ENCODE measurements at places on chromosomes 5 and 9. TPM values are rescaled to one million over a fixed set of nuclear protein-coding genes. Genes with fewer than 3 reads are reported as not detected.

ARAP3 gene
- 14.8 TPM for polyA plus RNA-seq

LECT2 gene
- 0.35 TPM for polyA plus RNA-seq

TMEM252 gene
- 1.1 TPM for polyA plus RNA-seq

CARD6 gene
- 1.5 TPM for polyA plus RNA-seq

N4BP3 gene
- polyA plus RNA-seq: 24.1 TPM

ENTPD2 gene
- polyA plus RNA-seq: 11.2 TPM

INSL4 gene
- polyA plus RNA-seq: not detected

IRX4 gene
- polyA plus RNA-seq: 3.4 TPM

IFNA2 gene
- not detected for polyA plus RNA-seq

LPAR1 gene
- polyA plus RNA-seq: 43.8 TPM

GRCh38 chr5:151775025-151775606 lies 3.4 kb downstream of the G3BP1 start:
- DNase-seq: no peak

DNA sequence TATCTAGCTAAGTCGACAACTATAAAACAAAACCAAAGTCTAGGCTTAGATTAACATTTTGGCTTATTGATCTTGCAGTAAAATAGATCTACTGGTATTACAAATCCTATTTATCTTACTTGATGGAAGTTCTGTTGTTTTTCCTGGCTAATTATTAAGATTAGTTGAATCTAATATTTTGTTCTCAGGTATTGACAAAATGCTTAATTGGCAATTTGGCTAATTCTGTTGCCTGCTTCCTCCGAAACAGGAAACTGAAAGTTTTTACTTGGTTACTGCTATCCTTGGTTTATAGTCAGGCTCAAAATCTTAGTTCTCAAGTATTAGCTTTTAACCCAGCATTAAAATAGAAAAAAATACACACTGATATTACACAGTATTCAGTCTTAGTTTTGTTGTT lies 820.5 kb downstream of the NR2F1-AS1 start:
- no peak for DNase-seq

GRCh38 chr9:86809759-86810367 lies 137.4 kb downstream of the GAS1 start:
- peak; percentile 88 for DNase-seq

DNA sequence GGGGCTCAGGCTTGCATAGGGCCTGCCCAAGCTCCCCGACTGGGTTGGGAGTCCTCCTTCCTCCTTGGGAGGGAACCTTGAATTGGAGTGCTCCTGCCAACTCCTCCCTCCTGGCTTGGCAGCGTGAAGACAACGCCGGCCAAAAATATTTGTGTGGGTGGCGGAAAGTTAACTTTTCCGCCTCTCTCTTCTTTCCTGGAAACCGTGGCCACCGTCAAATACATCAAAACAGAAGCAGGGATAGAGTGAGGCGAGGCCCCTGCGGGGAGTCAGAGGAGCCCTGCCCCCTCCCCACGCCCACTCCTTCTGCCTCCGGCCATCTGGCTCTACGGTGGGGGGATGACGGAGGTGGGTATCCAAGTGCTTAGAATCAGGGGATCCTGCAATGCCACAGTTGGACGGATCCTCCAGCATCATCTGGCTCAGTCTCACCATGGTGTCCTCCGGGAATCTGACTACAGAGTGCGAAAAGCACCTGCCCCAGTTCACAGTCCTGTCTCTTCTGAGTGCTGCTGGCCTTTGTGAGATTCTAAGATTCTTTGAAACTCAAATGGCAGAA lies 25.2 kb upstream of the SYNPO start:
- DNase-seq: peak; percentile 92

GRCh38 chr5:31855134-31856040 lies 216.5 kb downstream of the PDZD2 start:
- peak; percentile 48 for DNase-seq

DNA sequence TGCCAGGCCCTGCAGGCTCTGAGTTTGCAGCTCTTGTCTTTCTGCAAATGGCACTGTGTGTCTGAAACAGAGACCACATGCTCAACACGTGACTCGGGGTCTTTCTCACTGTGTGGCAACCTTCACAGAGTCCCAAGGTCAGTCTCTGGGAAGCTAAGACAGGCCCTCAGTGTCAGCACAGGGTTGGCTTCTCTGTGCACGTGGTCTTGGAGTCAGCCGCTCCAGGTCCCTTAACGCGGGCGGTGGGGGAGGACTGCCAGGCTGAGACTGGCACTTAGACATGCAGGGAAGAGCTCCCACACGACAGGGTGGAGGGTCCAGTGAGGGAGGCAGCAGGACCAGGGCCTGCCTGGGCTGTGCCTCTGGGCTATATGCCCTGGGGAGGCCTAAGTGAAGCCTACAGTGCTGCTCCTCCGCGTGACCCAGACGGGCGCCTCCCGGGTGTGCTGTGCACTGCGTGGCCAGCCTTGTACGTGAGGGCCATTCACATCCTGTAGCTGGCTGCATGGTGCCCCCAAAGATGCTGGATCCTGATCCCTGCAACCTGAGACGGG lies 76.8 kb downstream of the ADAMTS2 start:
- no peak for DNase-seq

DNA sequence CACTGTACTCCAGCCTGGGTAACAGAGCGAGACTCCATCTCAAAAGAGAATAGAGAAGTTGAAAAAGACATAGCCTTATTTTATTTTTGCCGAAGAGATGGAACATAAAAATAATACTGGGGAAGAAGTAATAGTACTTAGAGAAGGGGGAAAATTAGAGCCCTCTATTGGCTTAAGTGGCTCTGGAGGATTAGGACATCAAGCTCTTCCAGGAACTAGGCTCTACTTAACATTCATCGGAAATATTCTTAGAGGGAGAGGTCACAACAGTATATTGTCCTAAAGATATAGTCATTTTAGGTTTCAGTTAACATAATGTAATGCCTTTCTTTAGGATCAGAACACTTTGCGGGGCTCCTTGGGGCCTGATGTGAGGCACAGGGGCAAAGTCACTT lies 86.0 kb upstream of the PLPP1 start:
- DNase-seq: no peak

- no peak for DNase-seq
Observed at GRCh38 chr5:84251503-84251902, 133.2 kb downstream of the EDIL3 start.

DNA sequence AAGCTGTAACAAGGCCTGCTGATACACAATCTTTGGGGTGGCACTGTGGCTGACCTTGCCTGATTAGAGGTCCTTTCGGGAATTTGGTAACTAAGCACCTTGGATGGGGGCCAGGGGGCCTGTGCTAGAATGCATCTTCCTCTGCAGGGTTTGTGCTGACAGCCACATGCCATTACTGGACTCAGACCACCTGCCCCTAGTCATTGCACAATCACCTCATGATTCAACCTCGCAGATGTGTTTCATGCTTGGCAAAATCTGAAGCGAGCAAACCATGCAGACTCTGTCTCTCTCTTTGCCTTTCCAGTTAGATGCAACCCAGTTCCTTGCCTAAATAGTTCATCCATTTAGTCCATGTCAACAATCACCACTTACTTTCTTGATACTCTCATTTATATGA lies 96.5 kb upstream of the ERCC6L2 start:
- peak; percentile 43 for DNase-seq

DNA sequence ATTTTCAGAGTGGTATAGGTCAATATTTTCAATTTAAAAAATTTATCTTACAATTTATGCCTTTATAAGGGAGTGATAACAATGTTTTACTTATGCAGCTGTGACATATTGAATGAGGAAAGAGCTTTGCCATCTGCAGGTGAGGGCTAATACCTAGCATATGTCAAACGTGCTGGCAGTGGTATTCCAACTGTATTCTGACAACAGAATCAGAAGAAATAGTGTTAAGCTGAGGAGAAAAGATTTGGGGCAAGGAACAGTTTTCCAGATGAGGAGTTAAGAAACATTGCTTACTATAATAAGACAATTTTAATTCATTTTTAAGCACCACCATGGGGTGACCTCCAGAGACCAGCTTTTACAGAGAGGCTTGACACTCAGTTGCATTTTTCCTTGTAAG lies 267.8 kb upstream of the ZNF608 start:
- no peak for DNase-seq

DNA sequence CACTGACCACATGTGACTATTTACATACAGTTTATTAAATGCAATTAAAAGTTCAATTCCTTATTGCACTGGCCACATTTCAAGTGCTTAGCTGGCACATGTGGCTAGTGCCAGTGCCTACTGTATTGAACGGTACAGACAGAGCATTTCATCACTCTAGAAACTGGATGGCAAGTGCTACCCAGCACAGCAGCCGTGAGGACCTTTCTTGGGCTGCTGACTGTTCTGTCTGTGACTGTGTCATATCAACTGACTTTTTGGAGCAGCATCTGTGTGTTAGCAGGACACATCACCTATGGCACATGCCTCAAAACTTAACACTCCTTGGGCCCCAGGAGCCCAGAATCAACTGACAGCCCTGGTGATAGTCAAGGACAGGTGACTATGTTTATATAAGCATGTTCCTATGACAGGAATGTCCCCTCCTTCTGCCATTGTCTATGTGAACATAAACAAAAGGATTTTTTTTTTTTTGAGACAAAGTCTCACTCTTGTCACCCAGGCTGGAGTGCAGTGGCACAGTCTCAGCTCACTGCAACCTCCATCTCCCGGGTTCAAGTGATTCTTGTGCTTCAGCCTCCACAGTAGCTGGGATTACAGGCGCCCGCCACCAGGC lies 8.9 kb downstream of the IRF1 start:
- no peak for DNase-seq

DNA sequence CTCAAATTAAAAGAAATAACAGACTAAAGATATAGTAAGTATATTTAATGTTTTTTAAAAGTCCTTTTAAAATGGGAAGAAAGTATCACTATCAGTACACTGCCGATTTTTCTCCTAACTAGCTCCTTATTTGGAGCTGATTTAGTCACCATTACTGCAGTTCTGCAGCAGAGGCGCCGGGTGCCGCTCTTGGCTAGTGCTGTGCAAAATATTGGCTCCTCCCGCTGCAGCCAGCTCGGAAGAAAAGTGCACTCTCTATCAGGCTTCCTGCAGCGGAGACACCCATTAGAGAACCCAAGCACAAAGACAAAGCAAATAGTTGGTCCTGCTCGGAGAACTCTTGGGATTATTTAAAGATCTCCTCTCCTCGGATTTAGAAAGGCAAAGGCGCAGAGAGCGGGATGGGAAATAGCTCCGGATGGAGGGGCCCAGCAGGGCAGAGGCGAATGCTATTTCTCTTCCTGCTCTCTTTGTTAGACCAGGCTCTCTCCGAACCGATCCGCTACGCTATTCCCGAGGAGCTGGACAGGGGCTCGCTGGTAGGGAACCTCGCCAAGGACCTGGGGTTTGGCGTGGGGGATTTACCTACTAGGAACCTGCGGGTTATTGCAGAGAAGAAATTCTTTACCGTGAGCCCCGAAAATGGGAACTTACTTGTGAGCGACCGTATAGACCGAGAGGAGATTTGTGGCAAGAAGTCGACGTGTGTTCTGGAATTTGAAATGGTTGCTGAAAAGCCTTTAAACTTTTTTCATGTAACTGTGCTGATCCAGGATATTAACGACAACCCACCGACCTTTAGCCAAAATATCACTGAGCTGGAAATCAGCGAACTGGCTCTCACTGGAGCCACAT lies at the start of gene PCDHGB3:
TSS of gene PCDHGB3 (plus strand) at position 249 of the 855 bp plus-strand sequence. CDS start at position 402, 153 bp downstream.
- DNase-seq: peak; percentile 5

DNA sequence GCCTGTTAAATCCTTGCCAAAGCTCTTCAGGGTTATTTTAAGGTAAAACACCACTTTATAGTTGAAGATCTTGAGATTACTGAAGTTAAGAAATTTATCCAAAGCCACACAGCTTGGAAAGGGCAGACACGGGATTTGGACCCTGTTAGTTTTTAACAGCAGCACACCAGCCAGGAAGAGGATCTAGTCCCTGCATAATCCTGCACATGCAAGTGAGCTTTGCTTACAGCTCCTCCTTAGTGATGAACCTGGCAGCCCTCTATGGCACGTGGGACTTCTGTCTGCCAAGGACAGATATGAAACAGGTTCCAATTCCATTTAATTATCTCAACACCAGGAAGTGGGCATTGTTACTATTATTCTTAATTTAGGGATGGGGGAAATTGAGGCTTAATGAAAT lies 108.7 kb downstream of the TRIM32 start:
- DNase-seq: no peak

DNA sequence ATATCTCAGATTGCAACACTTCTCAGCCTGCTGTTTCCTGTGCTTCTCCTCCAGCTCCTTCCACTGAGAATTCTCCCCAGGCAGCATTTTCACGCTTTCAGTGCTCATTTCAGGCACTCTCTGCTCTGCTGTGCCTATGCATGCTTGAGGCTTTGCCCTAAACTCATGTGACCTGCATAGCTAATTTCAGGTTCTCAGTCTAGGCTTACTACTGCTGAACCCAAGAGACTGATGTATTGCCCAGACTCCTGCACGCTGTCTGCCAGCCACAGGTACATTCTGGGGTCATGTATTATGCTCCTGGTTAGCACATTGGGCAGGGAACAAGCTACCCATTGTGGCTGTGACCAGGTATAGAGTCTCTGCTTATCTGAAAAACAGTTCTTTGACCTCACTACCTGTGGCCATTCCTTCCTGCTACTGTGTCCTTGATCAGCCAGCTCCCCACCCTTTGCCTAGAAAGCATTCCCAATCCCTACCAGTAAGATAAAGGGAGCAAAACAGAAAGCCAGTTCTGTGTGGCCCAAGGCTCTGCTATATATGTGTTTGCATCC lies 34.7 kb downstream of the PIP5K1B start:
- peak; percentile 52 for DNase-seq

DNA sequence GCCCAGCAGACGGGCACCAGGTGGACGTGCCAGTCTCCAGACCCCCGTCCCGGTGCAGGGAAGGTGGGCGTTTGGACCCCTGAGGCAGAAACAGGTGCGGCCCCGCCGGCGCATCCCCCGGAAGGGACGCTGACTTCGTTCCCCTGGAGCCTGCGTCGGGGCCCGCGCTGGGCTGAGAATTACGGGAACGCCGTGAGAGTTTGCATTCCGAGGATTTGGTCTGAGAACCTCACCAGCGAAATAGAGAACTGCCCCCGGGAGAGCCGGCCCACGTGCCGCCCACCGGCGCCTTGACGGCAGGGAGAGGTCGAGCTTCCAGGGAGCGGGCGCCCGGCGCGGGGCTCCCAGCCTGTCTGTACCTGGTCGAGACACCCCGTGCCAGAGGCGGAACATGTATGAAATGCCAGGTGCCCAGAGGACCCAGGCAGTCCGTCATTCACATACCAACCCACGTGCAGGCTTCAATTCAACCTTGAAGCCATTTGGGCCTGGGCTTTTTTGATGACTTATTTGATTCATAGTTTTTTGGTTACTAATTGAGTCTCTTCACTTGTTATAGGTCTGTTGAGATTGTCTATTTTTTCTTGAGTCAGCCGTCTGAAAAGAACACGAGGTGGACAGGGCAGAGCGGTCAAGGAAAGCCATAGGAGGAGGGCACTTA lies 877 bp upstream of the CAMSAP1 start:
- DNase-seq: no peak

GRCh38 chr5:57232293-57233033 lies 58.6 kb downstream of the GPBP1 start:
- DNase-seq: no peak

GRCh38 chr9:100455470-100455869 lies 17.5 kb upstream of the TMEFF1 start:
- DNase-seq: no peak

- peak; percentile 95 for DNase-seq
Observed at GRCh38 chr9:27539479-27540441, 10.1 kb upstream of the MOB3B start.

Data from muscle of leg (tissue), 16 donors.